ENCODE measurements at places on chromosomes 2 and 18.
A peak's percentile ranks its signal among the peaks of the same experiment; 100 is the strongest.

GRCh38 chr2:36587556-36587955, 10.4 kb downstream of the FEZ2 start:
- no peak for DNase-seq

- DNase-seq, result no peak
Observed at GRCh38 chr2:46445556-46445955, 33.8 kb upstream of the TMEM247 start.

- no peak for DNase-seq
Observed at GRCh38 chr18:68121826-68122225, 593.1 kb downstream of the TMX3 start.

- DNase-seq, result peak; percentile 82
Observed at GRCh38 chr18:48767090-48767690, 183.6 kb downstream of the SMAD7 start.

DNA sequence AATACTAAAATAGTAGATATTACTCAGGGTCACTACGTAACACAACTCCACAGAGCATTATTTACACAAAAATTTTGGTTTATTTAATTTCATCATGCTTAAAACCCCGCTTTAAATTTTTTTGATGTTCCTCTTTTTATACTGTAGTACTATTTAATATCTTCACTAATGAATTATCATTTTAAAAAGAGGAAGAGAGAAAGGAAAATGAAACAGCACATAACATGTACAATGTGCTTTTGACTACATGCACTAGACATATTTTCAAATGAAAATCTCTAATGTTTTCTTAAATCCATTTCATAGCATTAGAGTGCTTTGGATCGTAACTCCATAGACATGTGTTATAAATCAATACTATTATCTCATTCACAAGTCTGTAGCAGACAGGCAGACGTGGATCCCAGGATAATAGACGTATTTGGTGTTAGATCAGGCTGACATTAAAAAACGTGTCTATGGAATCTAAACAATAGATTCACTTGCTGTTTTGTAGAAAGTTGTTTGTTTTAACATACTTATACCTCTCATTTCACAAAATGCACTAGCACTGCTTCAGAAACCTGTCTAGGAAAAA, 897.0 kb downstream of the CPS1 start:
- DNase-seq, result no peak

GRCh38 chr2:85548608-85548900, 9.6 kb downstream of the MAT2A start:
- DNase-seq, result no peak

DNA sequence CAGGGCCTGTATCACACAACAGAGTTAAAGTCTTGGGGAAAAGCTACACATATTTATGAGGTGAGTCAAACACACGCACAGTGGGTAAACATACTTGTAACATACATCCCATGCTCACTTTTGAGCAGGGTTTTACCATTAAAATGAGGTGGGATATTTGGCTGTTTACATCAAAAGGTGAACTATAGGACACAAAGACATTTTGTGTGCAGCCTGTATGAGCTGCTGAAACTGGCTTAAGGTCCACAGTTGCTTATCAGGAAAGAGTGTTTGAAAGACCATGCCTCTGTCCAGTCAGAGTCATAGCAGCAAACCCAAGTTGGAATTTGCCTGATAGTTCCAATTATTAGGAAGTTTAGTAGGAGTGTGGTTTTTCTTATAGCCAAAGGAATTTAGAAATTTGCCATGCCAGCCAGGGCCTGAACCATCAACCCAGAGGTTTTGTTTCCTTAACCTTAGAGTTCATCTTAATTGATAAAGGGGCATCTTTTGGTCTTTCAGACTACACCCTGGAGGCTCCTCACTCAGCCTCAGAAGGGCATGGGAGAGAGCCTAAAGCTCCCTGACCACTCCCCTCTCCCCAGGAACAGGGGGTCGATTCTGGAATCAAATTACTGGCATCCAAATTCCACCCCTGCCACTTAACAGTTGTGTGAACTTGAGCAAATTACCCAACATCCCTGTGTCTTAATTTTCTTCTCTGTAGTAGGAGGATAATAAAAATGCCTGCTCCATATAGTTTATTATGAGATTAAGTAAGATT, 29.9 kb upstream of the L3MBTL4 start:
- no peak for DNase-seq
